ENCODE measurements at places on chromosomes 7 and 10. TPM values are rescaled to one million over a fixed set of nuclear protein-coding genes. Genes with fewer than 3 reads are reported as not detected.

Gene FGF8
- polyA plus RNA-seq, result 0.11 TPM

Gene SFXN2
- 6.0 TPM for polyA plus RNA-seq

Gene TWIST1
- polyA plus RNA-seq, result 0.33 TPM

Gene CAMK1D
- polyA plus RNA-seq, result 6.8 TPM

Gene GIMAP1
- polyA plus RNA-seq, result 8.7 TPM

Gene AS3MT
- polyA plus RNA-seq, result 16.6 TPM

Gene C10orf105
- polyA plus RNA-seq, result 0.38 TPM

Measured in spleen (tissue), 13 donors.